ENCODE measurements at places on chromosomes 5 and 9.

GRCh38 chr9:116405321-116405720 lies 251.7 kb downstream of the PAPPA start:
- no peak for DNase-seq

DNA sequence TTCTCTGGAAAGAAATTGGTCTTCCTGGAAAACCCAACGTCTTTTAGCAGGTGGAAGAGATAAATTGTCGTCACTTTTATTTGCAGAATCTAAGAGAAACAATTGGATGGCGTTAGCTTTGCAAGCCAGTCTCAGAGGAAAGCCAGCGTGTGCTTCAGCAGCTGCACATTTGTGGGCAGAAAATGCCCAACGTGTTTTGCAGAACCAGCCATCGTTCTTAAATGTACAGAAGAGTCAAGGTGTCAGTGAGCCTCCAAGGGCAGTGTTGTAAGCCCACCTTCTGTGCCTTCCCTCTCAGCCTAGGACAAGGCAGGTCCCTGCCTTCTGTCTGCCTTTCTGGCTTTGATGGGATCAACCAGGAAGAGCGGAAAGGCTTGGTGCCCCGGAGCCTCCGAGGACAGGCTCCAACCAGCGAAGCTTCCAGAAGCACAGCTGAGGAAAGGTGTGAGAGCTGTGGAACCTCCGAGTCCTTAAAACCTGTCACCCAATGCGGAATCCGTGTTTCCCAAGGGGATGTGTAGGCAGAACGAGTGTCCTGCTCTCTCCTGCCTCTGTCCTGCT lies 116.0 kb upstream of the IRX2 start:
- DNase-seq: no peak

DNA sequence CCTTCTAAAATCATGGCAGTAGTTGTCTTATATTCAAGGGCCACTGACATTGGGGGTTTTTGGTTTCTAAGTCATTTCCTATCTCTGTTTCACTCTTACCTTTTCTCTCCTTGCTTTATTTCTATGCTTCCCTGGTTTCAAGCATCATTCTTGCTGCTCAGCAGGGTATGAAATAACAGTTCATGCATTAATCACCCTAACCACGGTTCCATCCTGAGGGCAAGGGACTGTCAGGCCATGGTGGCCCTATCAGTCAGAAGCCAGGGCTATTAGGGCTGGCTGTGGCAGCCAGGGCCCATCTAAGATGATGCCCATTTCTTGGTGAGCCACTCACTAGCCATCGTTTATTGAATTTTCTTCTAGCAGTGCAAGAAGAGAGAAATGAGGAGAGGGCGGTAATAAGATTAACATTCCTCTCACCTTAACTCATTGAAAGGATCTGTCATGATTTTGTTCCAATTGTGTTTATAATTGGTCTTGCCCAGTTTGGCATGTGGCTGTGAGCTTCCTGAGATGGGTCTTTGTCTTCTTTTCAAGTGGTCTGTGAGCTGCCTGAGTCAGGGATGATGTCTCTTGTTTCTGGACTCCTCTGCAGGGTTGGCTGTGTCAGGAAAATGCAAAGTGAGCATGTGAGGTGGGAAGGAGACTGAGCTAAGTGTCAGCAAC lies 45.2 kb downstream of the CYSTM1 start:
- no peak for DNase-seq

DNA sequence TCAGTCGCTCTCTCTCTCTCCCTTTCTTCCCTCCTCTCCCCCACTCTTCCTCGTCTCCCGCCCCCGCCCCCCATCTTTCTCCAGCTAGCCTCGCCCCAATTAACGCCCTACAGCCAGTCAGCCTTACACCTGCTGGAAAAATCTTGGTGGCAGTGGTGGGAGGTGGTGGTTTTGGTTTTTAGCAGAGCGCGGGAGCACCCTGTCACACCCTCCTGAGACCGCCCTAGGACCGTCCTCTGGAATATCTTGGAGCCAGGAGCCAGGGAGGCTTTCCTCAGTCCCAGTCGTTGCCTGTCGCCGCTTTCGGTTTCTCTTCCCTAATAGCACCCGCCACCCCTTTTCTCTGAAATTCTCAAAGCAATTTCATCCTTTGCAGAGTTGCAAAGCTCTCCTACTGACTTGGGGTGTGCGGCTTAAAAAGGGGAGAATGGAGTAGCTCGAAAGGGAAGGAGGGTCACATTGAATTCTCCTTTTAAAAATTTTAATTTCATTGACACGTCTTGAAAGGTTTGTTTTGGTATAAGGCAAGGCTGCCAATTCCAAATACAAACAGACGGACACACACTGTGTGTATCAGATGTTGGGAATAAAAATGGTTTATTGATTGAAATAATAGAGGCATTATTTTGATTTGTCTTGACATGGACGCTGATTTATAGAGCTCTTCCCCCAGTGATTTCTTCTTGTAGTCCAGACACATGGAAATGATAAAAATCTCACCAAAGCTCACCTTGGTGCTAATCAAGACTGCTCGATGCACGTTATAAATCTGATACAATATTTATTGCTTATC lies 301.3 kb downstream of the PARP8 start:
- DNase-seq: no peak

Data from endothelial cell of umbilical vein (primary cell).